CD4-positive, alpha-beta T cell (primary cell): ENCODE measurements at places on chromosomes 2 and 18.

DNA sequence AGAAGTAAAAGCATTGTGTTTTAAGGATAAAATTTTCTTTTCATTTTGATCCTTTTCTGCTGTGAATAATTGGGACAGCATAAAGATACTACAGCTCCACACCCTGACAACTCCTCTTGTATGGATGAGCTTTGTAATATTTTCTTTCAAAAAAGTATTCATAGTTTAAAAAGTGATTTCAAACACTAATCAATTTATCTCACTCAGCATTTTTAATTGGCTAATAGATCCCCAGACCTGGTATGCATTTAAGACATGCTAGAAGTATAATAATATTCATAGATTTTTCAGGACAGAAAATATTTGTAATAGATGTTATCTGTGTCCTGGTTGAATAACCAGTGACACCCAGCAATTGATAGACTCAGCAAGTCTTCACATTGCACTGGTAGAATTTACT is 510.7 kb downstream of the RIT2 start:
- DNase-seq: no peak

DNA sequence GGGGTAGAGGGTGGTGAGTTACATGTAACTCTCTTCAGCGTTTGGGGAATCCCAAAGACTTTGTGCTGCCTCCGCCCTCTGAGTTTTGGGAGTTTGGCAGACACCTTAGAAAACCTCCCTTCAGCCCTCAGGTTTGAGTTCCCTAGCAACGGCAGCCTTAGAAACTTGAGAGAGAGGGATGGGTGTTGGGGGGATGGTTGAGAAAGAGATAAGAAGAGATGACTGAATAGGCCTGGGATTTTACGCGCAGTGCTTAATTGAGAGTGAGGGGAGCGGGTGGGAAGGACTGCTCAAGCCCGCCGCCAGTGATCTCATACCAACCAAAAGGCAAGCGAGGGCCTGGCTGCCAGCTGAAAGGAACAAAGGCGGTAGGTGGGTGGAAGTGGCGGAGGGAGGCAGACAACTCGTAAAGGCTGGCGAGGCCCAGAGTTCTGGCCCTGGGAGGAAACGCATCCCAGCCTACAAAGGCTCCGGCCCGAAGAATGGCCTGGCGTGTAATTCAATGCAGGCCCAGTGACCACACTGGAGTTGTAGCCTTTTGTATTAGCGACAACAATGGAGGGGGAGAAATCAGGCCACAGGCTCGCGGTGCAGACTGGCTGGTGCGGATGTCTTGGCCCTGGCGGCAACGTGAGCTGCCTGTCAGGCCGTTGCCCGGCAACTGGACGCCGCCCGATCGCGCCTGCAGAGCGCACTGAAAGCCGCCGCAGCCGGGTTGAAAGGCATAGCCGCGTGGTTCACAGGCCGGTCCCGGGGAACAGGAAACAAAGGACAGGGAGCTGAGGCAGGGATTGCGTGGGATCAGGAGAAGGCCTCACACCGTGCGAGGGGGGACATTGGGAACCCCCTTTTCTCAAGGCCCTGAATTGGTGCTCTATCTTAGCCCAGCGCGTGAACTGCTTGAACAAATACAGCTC is 39.9 kb upstream of the DARS1 start:
- DNase-seq: peak; percentile 53

DNA sequence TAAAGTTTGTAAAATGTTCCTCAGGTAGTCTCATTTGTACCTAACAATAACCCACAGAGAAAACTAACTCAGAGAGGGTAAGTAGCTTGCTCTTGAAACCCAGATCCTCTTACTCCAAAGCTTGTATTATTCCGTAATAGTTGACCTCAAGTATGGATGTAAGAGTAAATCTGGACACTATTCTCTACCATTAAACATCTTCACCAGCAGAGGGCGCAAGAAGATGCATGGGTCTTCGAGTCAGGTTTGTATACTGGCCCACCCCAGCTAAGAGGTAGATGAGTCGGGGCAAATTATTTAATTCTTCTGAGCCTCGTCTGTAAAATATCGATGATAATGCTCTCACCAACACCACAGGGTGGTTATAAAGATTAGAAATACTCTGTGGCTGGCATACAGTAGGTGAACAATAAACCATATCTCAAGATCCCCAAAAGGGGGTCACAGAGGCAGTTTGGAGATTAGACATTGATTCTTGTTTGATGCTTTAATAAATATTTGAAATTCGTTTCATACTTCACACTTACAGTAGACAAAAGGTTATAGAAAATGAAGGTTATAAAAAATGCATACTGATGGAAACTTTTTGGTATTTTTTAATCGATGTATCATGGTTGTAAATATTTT is 3.5 kb upstream of the CABLES1 start:
- peak; percentile 28 for DNase-seq

DNA sequence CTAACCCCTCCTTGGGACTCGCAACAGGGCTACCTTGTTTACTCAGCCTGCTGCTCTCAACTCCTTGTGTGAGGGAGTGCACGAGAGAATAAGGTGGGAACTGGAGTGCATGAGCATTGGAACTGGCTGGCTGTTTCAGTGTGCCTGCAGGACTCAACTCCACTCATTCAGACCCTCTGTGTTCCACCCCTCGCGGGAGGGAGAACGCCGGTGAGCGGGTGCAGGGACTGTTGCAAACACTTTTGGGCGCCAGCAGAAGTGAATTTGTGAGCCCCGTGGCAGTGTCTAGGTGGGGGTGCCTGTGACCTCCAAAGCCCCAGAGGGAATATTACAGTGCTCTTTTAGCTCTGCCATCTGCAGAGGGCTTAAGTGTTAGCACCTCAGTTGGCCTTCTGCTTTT is 1978.3 kb upstream of the PIK3C3 start:
- DNase-seq: no peak

DNA sequence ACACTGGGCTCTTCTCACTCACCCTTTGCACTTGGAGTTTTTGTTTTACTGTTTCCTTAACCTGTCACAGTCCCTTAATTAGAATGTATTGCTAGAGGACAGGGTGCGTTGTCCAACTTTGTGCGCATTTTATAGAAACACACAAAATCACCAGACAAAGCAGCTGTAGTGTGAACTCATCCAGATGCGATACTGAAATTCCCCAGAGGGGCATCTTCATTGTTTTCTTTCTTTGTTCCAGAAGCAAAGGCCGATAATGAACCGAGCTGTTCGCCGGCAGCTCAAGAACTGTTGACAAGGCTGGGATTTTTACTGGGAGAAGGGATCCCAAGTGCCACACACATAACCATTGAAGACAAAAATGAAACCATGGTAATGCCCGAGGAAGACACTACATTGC is 137.6 kb downstream of the WDSUB1 start:
- DNase-seq: no peak

GRCh38 chr2:172249986-172250385 is 147.3 kb upstream of the DLX2 start:
- DNase-seq: no peak

DNA sequence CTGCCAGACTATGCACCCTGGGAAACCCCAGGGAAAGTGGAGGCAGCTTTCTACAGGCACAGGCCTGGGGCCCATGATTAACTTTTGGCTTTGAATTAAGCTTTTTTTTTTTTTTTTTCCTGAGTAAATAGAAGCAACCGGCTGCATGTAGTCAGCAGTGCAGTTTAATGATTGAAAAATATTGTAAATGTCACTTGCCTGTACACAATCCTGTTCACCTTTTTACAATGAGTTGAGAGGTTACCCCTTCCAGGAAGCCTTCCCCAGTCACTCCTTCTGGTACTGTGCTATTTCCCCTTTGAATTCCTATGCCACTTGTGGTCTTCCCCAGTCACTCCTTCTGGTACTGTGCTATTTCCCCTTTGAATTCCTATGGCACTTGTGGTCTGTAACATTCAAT is 475.6 kb downstream of the TDRD15 start:
- DNase-seq: no peak

DNA sequence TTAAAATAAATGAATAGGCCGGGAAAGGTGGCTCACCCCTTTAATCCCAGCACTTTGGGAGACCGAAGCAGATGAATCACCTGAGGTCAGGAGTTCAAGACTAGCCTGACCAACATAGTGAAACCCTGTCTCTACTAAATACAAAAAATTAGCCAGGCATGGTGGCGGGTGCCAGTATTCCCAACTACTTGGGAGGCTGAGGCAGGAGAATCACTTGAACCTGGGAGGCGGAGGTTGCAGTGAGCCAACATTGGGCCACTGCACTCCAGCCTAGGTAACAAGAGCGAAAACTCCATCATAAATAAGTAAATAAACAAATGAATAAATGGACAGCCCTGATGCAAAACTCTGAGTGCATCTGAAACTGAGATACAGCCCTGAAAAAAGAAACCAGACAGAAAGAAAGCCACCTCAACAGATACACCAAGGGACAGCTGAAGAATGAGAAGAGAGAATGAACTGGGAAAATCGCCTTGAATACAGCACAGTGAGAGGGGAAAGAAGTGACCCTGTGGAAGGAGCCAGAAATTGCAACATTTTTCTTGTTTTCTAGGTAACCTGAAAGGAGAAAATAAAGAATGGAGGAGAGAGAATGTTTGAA is 64.4 kb downstream of the TRABD2A start:
- no peak for DNase-seq

GRCh38 chr18:30510882-30511281 is 531.7 kb downstream of the DSC3 start:
- no peak for DNase-seq

DNA sequence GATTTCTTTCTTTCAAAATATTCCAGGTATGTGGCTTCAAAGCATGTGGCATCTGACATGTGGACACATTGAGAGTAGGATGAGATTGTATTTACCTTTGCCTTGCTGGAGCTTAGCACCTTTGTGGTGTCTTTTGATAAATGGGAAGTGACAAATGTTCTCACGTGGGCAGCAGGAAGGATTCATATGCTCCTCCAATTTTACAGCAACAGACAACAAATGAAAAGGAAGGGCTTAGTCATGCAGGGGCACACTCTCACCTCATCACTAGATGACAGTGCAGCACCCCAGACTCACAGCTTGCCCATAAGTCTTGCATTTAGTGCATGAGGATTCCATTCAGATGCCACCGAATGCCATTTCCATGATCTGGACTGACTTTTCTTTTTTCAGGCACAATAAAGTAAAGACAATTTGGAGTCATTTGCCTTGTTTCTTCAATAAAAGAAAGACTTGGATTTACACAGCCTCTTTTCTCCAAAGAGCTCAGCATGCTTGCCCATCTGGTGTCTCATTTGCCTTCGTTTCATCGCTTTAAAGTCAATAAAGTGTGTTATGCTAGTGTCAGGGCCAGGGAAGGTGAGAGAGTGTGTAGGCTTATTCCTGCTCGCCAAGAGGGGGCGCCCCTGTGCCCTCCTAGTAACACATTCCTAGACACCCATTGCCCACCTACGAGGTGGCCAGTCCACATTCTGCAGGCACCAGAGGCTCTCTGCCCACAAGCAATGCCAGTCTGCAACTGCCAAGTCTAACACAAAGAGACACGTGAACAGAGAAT is 39.6 kb upstream of the DAPL1 start:
- no peak for DNase-seq

DNA sequence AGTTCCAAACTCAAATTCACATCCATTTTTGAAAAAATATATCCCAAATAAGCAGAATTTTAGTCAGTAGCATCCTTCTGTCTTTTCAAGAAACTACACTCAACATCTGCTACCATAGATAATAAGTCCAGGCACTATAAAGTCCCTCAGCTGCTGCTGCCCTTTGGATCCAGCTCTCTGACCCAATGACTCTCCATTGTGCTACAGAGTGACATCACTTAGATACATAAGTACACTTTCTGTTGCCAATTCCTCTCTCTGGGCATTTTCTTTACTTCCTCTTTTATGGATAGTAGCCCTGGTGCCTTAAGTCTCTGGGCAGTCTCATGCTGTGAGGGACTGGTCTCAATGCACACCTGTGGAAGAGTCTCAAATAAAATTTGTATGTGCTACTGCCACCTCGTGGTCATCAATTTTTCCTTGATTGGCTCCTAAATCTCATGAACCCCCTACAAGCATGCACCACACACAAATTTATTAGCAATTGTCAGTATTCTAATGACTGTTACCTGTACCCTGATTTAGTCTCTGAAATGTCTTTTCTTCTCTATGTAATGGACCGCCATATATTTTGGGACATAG is 219.2 kb downstream of the LRP1B start:
- no peak for DNase-seq

DNA sequence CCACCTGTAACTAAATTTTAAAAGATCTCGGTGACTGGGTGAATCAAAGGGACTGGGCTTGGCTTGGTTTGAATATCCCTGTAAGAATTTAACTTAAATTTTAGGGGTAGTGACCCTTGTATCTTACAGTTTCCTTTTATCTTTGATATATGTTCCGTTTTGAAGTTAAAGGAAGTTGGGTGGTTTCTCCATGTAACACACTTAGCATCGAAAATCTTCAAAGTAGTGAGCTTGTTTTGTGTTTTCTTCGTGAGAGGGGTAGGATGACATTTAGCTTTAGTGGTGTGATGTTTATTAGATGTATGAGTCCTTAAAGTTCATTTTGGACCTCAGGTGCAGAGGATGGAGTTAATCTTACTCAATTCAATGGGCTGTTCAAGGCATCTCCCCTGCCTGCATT is 1.6 kb downstream of the WDR7 start:
- no peak for DNase-seq

- DNase-seq: no peak
Measured at GRCh38 chr2:30612371-30612770, 165.3 kb downstream of the LCLAT1 start.

DNA sequence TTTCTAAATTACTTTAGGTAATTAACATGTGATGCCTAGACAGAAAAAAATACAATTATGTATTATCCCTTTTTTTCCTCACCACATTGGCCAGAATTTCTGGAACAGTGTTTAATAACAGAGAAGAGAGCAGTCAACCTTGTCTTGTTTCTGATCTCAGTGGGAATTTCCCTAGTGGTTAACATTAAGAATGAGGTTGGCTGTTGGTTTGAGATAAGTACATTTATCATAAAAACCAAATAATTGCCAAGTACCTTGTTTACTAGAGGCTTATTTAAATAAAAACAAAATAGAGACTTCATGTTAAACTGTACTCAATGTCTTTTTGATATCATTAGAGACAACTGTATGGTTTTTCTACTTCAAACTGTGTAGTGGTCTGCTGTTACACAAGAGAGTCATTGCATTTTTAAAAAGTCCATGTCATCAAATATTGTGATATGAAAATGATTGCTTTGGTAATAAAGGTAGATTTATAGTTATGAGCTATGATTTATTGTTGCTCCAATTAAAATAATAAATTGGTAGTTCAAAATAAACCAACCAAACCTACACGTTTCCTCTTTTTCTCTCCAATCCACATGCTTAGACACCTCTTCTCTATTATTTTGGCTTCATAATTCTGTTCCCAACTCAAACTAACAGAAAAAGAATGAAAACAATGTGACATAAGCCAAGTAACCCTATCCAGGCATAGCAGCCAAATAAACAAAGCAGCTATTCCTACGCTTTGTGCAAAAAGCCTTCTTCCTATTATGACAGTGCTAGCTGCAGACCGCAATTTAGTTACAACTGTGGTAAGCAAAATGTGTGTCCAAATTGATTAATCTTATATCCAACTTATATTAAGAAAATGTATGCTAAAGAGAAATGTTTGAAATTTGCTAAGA is 20.9 kb upstream of the TANK start:
- no peak for DNase-seq
